ENCODE measurements at places on chromosomes 2 and 18. TPM values are rescaled to one million over a fixed set of nuclear protein-coding genes. Genes with fewer than 3 reads are reported as not detected.

- no peak for DNase-seq
These were observed 35.2 kb upstream of the TEX51 start for GRCh38 chr2:126863336-126864015.

DNA sequence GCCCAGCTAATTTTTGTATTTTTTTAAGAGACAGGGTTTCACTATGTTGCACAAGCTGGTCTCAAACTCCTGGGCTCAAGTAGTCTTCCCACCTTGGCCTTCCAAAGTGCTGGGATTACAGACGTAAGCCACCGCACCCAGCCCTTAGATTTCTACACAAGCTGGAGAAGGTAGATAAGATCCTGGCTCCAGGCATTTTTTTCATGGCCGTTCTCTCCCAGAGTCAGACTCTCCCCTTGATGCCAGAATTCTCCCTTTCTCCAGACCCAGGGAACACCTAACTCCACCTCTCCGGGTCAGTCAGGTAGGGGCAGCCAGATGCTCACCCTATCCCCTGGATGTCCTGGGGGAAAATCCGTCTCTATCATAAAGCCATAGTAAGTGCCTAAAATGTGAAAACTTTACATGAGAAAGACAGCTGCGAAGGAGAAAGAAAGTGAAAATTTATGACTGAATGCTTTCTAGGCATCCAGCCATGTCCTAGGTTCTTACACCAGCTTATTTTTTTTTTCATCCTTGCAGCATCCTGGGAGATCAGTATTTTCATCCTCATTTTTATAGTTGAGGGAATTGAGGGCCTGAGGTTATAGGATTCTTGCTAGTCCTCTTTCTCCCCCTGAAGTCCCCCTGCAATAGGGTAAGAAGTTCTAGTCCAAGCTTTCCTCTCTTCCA, 16.3 kb downstream of the SIX3 start:
- no peak for DNase-seq

- DNase-seq: no peak
These were observed 34.4 kb upstream of the TRAPPC8 start for GRCh38 chr18:31977270-31977872.

The PLGLB2 gene
- polyA plus RNA-seq: 4.7 TPM

The SLC8A1 gene
- polyA plus RNA-seq: 77.2 TPM

The MYCN gene
- 39.1 TPM for polyA plus RNA-seq

The CAPN13 gene
- polyA plus RNA-seq: 3.0 TPM

- DNase-seq: no peak
These were observed 61.2 kb upstream of the ATL2 start for GRCh38 chr2:38438133-38438882.

DNA sequence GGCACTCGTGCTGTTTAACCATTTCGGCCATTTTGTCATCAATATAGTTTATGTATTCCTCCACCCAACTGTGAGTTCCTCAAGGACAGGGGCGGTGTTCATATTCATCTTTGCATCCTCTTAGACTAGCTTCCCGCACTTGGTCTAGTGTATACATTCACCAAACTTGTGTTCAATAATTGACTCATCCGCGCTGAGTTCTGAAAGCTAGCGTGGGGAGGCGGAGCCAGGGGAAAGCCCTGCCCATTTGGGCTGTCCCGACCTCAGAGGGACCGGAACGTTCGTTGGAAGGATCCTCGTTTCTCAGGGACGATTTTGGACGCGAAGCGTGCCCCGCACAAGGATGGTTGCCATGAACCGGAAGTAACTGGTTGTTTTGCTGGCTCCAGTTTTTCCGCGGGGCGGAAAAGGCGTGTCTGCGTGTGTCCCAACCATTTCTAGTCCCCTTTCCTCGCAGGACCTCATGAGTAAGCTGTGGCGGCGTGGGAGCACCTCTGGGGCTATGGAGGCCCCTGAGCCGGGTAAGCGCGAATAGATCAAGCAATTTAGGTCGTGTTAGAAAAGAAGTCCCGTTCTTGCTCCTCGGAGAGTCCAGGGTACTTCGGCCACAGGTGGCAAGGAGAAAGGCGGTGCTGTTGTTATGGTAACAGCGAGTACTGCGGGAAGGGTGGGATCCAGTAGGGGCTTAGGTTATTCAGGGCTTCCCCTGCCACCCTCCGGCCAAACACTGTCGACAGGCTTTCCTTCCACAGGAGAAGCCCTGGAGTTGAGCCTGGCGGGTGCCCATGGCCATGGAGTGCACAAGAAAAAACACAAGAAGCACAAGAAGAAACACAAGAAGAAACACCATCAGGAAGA, at the start of gene INO80B:
Gene INO80B (plus strand): TSS at position 434 of the 858 bp plus-strand sequence. CDS start 30 bp downstream, at position 464.
- peak; percentile 96 for DNase-seq

- DNase-seq: no peak
These were observed 185.9 kb downstream of the ZNF521 start for GRCh38 chr18:25166113-25166512.

The ACTG2 gene
- polyA plus RNA-seq: 0.46 TPM

The TFPI gene
- 34.8 TPM for polyA plus RNA-seq

The FAM210A gene
- 18.2 TPM for polyA plus RNA-seq

DNA sequence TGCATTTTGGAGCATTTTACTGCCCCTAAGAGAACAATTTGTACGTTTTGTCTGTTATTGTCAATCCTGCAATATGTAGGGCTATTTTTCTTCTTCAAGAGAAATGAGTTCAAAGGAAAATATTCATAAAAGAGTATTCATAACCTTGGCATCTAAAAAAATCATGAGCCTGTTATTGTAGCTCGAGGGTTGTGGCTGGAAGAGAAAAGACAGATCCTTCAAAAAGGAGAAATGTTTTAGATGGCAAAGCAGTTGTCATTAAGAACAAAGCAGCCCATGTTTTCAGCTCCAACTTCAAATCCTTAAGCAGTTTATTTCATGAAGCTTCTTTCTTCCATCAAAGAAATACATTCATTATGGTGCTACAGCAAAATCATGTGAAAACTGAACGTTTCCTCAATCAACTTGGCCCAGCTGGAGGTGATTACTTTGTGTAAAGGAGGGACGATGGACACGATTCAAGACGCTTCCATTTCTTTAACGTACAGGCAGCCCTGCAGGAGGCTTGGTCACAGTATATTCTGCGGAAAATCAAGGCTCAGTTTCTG, 31.4 kb downstream of the QPCT start:
- no peak for DNase-seq

DNA sequence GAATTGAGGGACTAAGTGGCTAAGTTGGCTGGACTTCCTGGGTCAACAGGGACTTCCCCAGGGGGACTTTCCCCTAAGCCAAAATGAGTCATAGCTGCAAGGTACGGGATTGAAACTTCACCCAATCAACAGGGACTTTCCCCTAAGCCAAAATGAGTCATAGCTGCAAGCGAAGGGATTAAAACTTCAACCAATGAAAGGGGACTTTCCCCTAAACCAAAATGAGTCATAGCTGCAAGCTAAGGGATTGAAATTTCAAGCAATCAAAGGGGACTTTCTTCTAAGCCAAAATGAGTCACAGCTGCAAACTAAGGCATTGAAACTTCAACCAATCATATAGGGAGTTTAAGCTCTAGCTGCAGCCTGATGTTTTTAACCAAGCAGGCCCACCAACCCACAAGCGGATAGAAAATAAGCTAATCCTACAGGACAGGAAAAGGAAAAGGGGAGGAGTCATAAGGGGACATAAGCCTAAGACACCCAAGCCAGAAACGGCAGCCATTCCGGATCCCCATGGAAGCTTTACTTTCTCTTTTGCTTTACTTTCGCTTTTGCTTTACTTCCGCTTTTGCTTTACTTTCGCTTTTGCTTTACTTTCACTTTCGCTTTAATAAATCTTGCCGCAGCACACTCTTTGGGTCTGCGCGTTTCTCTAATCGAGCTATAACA, 1375.4 kb upstream of the CELF4 start:
- DNase-seq: no peak

- DNase-seq: no peak
These were observed 9.0 kb downstream of the ZBTB14 start for GRCh38 chr18:5286525-5286924.

Data from left renal cortex interstitium (tissue), 4 donors.